ENCODE measurements at places on chromosomes 6 and 20.

DNA sequence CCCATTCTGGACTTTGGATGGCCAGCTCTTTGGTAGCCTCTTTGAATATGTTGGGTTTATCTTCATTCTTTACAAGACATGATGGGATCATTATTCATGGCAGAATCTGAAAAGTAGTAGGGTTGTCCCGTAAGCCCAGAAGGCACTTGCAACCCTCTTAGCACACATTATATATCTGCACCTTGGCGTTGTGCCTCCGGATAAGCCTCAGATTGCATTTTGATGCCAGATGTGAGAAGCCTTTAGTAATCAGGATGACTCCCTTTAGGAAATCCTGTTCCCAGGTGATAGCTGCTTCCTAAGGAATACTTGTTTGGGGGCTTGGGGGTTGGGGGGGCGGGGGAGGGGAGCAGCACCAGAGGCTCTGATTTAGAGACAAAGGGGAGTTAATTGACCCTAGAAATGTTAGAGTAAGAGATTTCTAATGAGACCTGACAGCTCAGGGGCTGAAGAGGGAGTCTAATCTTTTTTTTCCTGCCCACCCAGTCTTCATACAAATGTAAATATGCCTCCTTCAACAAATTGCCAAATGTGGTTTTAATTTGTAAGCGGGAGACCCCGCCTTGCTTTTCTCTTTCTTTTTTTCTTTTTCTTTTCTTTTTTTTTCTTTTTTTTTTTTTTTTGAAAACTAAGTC lies 55.1 kb downstream of the JAG1 start:
- no peak for DNase-seq

GRCh38 chr6:134172706-134173365 lies 120.4 kb upstream of the SLC2A12 start:
- no peak for DNase-seq

- DNase-seq = no peak
Observed at GRCh38 chr20:40706977-40707582, 18.0 kb upstream of the MAFB start.

- no peak for DNase-seq
Observed at GRCh38 chr6:42316981-42317380, 99.3 kb upstream of the MRPS10 start.

DNA sequence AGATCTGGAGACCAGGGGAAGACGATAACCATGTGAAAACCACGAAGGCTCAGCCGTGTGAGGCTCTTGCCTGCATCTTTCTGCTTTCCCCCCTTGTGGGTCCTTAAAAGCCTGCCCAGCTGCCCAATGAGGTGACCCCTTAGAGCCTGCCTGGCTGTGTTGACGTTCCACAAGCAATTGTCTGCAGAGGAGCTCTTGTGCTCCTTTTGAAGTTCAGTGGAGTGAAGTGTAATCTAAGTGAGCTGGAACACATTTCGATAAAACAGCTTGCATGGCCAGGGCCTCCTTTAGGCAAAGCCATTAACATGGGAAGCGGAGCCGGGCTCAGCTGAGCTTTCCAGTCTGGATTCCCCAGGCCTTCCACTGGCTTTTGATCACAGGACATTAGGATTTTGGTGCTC lies 27.3 kb upstream of the TCP11 start:
- no peak for DNase-seq

- DNase-seq = no peak
Observed at GRCh38 chr6:143556529-143556928, 45.0 kb upstream of the FUCA2 start.

- no peak for DNase-seq
Observed at GRCh38 chr20:47272893-47273590, 83.5 kb downstream of the ZMYND8 start.

DNA sequence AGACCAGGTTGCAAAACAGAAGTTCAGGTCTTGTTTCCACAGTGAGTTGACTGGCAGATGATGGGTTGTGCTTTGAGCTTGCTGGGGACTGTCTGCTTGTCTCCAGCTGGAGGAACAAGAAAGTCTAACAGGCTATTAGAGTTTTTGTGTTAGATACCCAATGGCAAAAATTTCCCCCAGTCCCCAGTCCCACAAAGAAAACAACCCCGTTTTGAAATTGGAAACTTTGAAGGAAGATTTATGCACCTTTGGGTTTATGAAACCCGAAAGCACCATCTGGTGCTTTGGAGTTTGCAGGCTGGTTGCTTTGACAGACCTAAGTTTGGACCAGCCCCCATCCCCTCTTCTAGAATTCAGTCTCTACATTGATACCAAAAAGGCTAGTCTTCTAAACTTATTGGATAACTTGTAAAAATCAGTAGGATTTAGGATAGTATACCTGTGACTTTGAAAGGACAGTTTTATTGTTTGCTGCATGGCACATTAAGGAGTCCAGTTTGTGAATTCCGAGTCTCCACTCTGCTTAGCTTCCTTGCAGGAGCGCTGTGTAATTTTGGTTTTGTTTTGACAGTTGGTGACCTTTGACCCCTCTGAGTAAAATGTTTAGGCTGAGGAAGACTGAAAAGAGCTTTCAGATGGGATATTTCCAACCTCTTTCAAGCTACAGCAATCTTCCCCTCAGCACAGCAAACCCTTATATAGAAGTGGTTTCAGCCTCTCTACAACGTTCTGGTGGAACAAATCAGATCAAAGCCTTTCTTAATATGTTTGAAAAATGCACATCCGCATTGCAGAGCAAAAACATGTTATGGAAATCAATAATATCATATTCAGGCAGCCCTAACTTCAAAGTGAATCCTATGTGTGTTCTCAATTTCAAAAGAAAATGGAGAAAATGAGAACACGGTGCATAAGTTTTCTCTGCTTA lies 25.5 kb upstream of the PRL start:
- no peak for DNase-seq

DNA sequence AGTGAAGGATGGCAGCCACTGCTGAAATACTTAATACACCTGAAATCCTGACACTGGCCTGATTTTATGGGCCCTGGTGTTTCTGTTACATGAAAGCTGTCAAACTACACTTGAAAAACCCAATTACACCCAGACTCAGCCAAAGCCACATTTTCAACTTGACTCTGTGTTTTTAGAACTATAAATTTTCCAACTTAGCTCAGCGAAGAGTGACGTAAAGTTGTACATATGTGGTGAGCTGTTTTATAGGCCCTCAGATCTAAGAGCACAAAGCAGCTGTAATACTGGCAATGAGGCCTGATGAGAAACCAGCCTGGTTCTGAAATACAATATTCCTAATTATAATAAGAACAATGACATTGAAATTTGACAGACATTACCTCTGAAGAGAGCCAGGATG lies 18.6 kb downstream of the SCML4 start:
- DNase-seq = no peak

- no peak for DNase-seq
Observed at GRCh38 chr20:14643556-14643955, 306.1 kb upstream of the FLRT3 start.

- DNase-seq = no peak
Observed at GRCh38 chr6:126665551-126665950, 325.6 kb downstream of the CENPW start.

DNA sequence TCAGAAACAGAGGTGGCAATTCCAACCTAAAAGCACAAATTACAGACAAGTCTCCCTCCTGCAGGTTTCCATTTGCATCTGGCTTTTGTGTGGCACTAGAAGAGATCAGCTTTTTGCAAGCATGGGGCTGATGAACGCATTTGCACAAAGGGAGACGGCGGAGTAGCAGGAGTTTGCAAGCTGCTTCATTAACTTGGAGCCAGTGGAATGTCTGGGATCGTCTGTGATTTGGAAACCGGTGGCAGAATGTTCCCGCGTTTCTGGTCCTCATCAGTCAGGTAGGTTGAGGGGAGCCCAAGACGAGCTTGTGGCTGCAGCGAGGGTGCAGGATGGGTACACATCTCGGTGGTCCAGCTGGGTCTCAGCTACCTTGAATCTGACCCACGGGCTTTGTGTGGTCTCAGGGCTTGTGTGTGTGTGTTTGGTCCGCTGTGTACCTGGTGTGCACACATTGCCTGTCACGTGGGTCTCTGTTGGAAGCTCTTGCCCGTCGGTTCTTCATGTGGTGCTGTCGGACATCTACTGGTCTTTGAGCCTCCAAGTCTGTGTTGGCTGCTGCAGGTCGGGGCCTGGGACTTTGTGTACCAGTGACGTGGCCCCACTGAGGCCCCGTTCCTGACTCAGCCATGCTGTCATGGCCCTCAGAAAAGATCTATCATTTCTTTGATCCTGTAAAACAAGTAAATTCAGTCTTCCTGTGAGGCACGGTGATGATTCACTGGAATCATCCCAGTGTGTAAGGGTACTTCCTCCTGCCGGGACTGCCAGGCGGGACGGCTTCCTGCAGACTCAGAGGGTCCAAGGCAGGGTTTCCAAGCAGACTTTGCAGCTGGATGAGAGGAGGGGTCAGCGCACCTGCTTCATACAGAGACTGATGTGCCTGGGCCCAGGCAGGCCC lies 12.4 kb upstream of the MYT1 start:
- no peak for DNase-seq

GRCh38 chr6:157808405-157808950 lies 14.6 kb upstream of the SNX9 start:
- no peak for DNase-seq

- no peak for DNase-seq
Observed at GRCh38 chr6:13425270-13425873, 62.0 kb downstream of the GFOD1 start.

- no peak for DNase-seq
Observed at GRCh38 chr20:59471653-59472421, 132.5 kb upstream of the PHACTR3 start.

DNA sequence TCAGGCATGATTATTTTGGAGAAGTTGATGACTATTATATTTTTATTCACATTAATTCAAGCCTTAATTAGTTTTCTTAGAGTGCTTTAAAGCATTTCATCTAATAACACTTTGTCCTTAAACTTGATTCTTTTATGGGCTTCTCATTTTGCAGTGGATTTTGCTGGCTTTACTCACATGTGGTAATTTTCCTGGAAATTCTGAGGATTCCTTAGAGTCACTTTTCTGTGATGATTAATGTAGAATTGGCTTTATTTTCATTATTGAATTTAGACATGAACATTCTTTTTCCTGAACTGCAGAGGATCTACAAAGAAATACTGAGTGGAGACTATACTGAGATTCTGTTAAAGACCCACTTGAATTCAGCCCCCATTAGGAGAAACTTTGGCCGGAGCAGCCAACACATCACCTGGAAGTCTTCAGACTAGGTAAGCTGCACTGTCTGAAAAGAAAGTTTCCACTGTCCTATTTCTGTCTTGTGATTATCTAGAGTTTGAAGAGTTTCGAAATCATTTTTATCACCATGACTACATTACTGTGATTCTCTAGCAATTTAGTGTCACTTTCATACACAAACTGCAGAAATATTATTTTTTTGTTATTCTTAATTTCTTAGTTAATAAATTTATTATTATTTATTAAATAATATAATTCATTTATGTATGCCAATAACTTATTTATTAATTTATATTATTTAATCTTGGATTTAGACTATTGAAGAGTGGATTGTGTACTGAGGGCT lies 1.9 kb downstream of the RFPL4B start:
- no peak for DNase-seq

DNA sequence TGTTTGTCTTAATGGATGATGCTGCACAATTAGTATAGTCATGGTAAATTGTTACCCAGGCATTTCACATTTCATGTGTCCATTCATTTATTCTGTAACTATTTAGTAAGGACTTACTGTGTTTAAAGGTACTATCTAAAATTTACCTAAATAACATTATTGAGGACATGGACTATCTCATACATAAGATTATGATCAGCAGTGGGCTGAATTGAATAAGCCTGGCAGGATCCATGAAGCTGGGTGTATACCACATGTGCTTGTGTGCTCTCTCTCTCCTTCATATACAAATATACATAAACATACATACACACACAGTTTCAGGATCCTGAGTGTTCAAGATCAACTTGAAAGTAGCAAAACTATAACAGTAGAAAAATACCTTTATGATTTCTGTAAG lies 595.4 kb downstream of the EPM2A start:
- no peak for DNase-seq
